ENCODE measurements at places on chromosomes 4 and X. TPM values are rescaled to one million over a fixed set of nuclear protein-coding genes. Genes with fewer than 3 reads are reported as not detected.

ANK2 gene
- 20.8 TPM for total RNA-seq

SOX3 gene
- not detected for total RNA-seq

PPBP gene
- total RNA-seq, result not detected

GLRB gene
- 19.4 TPM for total RNA-seq

CYSLTR1 gene
- total RNA-seq, result not detected

GRIA2 gene
- total RNA-seq, result 31.3 TPM

BMX gene
- total RNA-seq, result not detected

All from osteocyte (in vitro differentiated cells).